ENCODE measurements at places on chromosomes 5 and 9. TPM values are rescaled to one million over a fixed set of nuclear protein-coding genes. Genes with fewer than 3 reads are reported as not detected.

GRCh38 chr9:136373300-136374182 is at the start of gene CARD9:
Gene CARD9 (minus strand): TSS chr9:136373669. CDS start chr9:136372078, 1,591 bp downstream.
- H3K36me3 ChIP-seq = no peaks in the 10 kb centered on the region
- no peak for DNase-seq
- no peaks in the 10 kb centered on the region for H3K27me3 ChIP-seq
- peak within 1 kb of the TSS; percentile 5 for H3K4me3 ChIP-seq
- H3K4me1 ChIP-seq = no peaks in the 10 kb centered on the region

DNA sequence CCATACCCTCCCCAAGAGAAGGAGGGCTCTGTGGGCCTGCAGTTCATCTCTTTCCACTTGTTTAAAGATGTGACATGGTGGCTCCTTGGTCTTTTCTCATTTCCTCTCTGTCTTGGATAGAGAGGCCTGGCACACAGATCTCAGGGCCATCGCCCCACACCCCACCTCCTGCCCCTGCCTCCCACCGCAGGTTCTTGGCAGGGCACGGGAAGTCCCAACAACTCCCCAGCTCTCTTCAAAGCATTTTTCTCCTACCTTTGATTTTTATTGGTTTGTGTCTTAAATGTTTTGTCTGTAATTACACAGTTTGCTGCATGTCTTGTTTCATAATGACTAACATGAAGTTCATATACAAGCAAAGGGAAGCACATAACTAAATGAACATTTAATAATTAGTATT is 178.5 kb upstream of the MSX2 start:
- H3K27ac ChIP-seq = no peak overlapping the region
- no peak overlapping the region for H3K4me3 ChIP-seq
- no peaks in the 10 kb centered on the region for H3K27me3 ChIP-seq

- H3K27me3 ChIP-seq = no peaks in the 10 kb centered on the region
- H3K27ac ChIP-seq = no peak overlapping the region
- DNase-seq = no peak
Measured at GRCh38 chr9:81268048-81268447, 421.3 kb downstream of the TLE1 start.

GRCh38 chr5:149073213-149073612 is 10.4 kb upstream of the SH3TC2 start:
- no peak for DNase-seq
- H3K27ac ChIP-seq = no peak overlapping the region
- H3K36me3 ChIP-seq = no peaks in the 10 kb centered on the region

CEP120 gene
- total RNA-seq = 11.7 TPM

TARS1 gene
- total RNA-seq = 146 TPM

TRIM14 gene
- 44.6 TPM for total RNA-seq

GRCh38 chr9:131402738-131403492 is 9.0 kb downstream of the PRRC2B start:
- peak; percentile 81 for DNase-seq
- no peaks in the 10 kb centered on the region for H3K27me3 ChIP-seq
- no peaks in the 10 kb centered on the region for H3K36me3 ChIP-seq
- peaks cover 41% of the 10 kb centered on the region for H3K4me1 ChIP-seq
- no peak overlapping the region for H3K4me3 ChIP-seq
- peak overlapping the region; percentile 79 for H3K27ac ChIP-seq

- H3K27me3 ChIP-seq = no peaks in the 10 kb centered on the region
- no peaks in the 10 kb centered on the region for H3K36me3 ChIP-seq
- H3K4me1 ChIP-seq = peaks cover 2% of the 10 kb centered on the region
- H3K27ac ChIP-seq = peak overlapping the region; percentile 28
- DNase-seq = peak; percentile 89
- H3K4me3 ChIP-seq = peak overlapping the region; percentile 81
Measured at GRCh38 chr5:181188700-181189362, 16.2 kb downstream of the TRIM7 start.

- peak overlapping the region; percentile 42 for H3K4me3 ChIP-seq
- peaks cover 30% of the 10 kb centered on the region for H3K27me3 ChIP-seq
- H3K36me3 ChIP-seq = no peaks in the 10 kb centered on the region
- H3K27ac ChIP-seq = no peak overlapping the region
Measured at GRCh38 chr5:55172051-55172899, 702 bp downstream of the CDC20B start.

ATP10B gene
- 162 TPM for total RNA-seq

DNA sequence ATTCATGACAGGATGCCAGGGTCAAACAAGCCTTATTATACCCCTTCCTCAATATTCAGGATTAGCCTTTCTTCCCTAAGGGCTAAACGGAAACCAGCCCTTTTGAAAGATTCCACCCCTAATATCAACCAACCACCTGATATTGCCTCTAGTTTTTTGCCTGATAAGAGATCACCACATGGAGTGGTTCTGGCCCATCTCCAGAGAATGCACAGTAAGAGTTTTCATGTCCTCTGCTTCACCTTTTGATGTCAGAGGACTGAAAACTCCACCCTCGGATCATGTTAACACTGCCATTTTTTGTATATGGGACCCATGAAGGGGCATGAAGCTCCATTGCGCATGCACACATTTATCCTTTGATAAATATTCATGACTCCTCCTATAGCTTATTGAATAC is 5.8 kb upstream of the LNPEP start:
- H3K27me3 ChIP-seq = no peaks in the 10 kb centered on the region
- H3K4me3 ChIP-seq = no peak overlapping the region
- DNase-seq = no peak

DNA sequence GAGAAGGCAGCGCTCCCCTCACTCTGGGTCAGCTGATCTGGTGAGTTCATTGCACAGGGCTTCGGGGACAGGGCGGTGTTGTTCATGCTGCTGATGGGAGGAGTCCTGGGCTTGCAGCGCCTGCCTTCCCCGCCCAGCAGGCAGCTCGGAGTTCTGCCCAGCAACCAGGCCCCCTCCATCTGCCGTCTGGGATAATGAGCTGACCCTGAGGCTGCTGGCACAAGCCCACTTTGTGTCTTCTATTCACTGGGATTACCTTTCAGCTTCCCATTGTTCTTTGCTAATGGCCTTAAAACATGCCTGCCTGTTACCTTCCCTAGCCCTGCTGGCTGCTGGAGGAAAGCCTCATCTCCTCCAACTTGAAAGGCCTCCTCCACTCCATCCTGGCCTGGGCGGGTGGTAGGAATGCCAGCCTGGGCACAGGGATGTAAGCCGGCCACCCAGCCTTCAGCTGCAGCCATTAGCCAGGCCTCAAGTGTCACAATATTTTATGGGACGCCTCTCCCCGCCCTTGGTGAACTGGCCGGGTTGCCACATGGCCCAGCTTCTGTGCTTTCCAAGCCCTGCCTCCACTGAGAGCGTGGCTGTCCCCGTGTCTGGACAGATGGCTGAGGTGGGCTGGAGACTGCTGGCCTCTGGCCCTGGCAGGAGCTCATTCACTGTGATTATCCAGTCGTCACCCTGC is 70.4 kb downstream of the GADD45G start:
- H3K4me3 ChIP-seq = no peak overlapping the region
- peaks cover 14% of the 10 kb centered on the region for H3K4me1 ChIP-seq
- no peak overlapping the region for H3K27ac ChIP-seq
- no peaks in the 10 kb centered on the region for H3K27me3 ChIP-seq

CCL27 gene
- total RNA-seq = not detected

Data from colonic mucosa (tissue), 4 donors.